Stimulated activated CD4-positive, alpha-beta T cell treated with anti-CD3 and anti-CD28 coated beads, Interleukin-2, amount 100 ng/mL, for 24 hours (primary cell): ENCODE measurements at places on chromosomes 3 and 15.
A peak's percentile ranks its signal among the peaks of the same experiment; 100 is the strongest.

DNA sequence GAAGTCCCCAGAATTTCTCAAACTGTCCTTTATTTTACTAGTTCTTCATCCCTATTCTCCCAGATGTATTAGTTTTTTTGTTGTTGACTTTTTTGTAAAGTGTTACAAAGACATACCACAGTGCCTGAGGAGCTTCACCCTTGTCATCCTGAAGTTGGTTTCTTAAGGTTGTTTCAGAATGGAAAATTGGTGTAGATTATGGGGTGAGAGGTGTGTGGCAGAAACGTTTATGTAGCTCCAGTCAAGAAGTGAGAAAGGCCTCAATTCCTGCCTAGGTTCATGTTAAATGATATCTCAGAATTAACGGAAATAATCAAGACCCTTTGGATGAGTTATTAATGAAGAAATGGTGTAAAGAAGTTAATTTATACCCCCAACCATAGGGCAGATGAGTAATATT, 6.8 kb downstream of the EDEM1 start:
- DNase-seq = no peak

DNA sequence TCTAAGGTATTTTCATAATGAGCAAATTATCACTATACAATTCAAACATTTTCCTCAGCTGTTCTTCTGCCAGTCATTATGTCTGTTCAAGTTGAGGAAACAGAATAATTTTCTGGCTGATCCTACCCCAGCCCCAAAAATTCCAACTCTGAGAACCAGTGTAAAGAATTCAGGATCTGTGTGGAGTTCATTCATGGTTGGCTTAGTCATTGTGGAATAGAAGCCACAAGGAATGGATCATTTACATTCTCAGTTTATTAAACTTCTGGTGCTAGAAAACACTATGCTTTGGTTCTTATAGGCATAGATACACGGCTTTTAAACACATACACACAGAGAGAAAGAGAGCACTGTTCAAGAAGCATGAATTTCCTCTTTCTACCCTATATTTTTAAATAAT, 134.6 kb downstream of the CMSS1 start:
- DNase-seq = no peak

DNA sequence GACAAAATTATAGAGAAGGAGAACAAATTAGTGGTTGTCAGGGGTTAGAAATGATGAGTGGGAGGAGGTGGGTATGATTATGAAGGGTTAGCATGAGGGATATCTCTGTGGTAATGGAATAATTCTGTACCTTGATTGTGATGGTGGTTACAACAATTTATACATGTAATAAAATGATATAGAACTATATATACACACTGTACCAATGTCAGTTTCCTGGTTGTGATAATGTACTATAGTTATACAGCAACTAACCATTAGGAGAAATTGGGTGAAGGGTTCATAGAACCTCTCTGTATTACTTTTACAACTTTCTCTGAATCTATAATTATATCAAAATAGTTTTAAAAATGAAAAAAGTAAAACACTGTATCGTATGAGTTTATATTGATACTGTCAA, 148.1 kb downstream of the ZNF621 start:
- no peak for DNase-seq

DNA sequence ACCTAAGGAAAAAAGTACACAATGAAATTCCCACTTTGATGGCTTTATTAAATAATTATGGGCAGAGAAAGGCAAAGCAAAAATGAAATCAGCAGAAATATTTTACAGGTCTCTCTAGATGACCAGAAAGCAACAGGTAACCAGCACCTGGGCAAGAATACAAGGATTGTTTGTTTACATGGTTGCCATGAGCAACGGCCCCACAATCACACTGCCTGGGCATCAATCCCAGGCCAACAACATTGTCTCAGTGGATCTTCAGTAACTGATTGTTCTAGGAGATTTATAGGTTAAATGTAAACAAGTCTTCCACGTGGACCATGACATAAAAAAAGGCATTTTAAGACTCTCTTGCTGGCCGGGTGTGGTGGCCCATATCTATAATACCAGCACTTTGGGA, 82.6 kb downstream of the PDZRN3 start:
- no peak for DNase-seq

DNA sequence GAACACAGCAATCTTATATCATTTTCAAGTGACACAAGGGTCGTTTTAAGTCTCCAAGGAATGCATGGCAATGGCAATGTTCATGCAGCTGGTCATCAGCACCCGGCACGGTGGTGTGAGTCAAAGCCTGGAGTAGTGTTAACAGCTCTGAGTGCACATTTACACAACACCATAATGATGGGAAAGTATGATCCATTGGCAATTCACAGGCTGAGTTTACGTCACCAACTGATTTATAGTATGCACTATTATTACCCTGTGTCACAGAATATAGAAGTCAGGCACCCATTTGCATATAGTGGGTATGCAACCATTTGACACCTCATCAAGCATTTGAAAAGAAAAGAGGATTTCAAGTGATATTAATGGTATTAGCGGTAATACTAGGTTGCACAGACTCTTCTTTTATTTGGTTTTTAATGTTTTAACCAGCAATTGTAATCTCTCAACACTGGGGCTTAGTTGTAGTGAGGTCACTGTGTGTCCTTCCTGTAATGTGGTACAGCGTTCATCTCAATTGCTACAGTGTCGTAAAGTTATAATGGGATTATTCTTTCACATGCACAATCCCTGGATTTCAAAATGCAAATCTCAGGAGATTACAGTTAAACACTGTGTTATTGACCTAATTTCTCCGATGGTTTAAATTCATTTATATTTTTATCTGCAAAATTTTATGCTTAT, 113.8 kb downstream of the C3orf38 start:
- DNase-seq = no peak

GRCh38 chr15:89370978-89371227, 36.3 kb upstream of the POLG start:
- DNase-seq = no peak

- DNase-seq = no peak
Measured at GRCh38 chr3:134216191-134216764, 34.4 kb downstream of the RYK start.

GRCh38 chr3:177982034-177982433, 554.2 kb upstream of the KCNMB2 start:
- no peak for DNase-seq

GRCh38 chr3:54071601-54072000, 50.8 kb upstream of the CACNA2D3 start:
- DNase-seq = no peak

- no peak for DNase-seq
Measured at GRCh38 chr3:181704421-181705085, 7.2 kb upstream of the SOX2 start.

DNA sequence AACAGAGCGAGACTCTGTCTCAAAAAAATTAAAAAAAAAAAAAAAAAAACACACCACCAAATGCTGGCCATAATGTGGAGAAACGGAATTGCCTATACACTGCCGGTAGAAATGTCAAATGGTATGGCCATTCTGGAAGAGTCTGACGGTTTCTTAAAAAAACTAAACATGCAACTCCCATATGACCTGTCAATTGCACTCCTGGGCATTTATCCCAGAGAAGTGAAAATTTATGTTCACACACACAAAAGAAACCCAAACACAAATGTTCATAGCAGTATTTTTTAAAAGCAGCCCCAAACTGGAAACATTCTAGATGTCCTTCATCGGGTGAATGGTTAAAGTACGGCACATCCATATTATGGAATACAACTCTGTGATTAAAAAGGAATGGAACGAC, 66.1 kb downstream of the LRIG1 start:
- DNase-seq = no peak

DNA sequence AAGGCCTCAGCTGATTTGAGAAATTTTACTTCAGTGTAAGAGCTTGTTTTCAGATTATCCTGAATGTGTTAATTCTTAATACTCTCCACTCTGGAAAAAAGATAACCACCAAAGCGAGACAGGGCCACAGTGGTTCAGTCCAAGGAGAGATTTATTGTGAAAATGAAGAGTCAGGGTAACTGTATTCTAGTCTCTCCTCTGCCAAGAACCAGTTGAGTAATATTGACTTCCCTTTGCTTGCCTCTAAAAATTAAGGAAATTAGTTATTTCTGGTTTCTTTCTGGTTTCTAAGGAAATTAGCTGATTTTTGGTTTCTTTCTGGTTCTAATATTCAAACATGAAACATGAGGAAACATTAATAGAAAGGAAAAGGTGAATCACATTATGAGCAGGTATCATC, 34.9 kb downstream of the PPP1R2 start:
- DNase-seq = no peak

DNA sequence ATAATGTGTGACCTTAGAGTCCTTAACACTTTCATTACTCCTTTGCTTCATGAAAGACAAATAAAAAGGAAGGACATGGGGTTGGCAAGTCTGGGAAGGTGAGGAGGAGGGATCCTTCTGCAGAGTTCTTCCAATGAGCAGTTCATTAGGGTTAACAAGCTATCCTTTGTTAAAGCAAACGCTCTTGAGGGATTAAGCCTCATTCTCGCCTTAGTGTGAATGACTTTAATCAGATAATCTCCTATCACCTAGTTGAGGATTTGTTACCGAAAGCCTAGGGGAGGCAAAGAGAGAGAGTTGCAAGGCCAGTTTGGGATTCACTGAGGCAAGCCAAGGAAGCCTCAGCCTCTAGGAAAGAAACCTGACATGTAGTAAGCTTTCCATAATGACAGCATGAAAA, 7.4 kb upstream of the MBNL1 start:
- no peak for DNase-seq

DNA sequence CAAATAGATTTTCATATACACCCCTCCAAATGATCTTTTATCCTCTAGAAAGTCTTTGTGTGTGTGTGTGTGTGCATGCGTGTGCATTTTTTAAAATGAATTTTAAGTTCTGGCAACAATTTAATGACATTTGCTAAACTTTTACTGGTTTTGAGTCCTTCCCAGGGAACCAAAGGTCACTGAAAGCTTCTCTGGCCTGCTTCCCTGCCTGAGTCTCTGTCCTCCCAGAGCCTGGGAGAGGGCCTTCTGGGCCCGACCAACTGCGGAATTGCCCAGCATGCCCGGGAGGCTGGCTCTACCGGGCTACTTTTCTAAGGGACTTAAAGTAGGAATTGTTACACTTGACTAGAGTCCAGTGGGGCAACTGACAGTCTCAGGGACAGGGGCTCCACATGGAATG, 7.4 kb upstream of the RBPMS2 start:
- no peak for DNase-seq

GRCh38 chr15:92817339-92817886, 82.7 kb upstream of the CHD2 start:
- DNase-seq = no peak

- DNase-seq = no peak
Measured at GRCh38 chr3:66789580-66790237, 208.4 kb upstream of the KBTBD8 start.

GRCh38 chr15:69305933-69306568, 7.3 kb downstream of the PAQR5 start:
- DNase-seq = no peak

DNA sequence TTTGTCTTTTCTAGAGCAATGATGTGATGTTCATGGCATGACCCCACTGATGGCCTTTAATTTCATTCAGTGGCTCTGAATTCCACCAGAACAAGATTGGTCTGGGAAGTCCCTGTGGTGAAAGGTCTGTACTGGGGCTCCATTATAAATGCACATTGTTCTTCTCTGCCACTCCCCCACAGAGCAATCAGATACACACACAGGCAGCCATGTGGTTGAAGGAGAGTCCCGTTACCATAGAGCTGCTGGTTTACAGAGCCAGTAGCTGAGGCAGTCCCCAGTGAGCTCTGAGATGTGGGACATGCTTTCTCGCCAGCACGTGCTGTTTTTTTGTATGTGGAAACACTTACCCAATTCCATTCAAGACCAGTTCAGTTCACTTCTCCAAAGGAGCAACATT, 172.7 kb upstream of the TRIM42 start:
- DNase-seq = no peak

GRCh38 chr15:65558336-65558735, 28.1 kb downstream of the HACD3 start:
- DNase-seq = no peak

DNA sequence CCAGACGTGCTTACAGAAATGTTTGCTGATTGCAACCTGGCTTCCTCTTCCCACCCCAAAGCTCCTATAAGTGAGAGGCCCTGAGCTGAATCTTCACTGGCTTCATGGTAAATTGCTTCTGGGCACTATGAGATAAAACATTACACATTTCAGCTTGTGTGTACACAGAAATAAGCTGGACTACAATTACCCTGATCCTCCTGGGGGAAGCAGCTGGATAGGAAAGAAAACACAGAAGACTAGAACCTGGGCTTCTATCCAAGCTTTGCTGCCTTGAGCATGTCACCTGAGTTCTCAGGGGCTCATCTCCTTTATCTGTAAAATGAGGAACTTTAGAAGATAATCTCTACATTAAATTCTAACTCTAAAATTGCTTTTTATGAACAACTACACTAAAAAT, 40.3 kb downstream of the THBS1 start:
- DNase-seq = no peak

GRCh38 chr15:88834211-88834812, 31.1 kb downstream of the ACAN start:
- DNase-seq = peak; percentile 24

GRCh38 chr3:50982540-50983325, 308.0 kb downstream of the DOCK3 start:
- DNase-seq = no peak

- no peak for DNase-seq
Measured at GRCh38 chr15:74228723-74229081, 7.4 kb upstream of the CCDC33 start.

DNA sequence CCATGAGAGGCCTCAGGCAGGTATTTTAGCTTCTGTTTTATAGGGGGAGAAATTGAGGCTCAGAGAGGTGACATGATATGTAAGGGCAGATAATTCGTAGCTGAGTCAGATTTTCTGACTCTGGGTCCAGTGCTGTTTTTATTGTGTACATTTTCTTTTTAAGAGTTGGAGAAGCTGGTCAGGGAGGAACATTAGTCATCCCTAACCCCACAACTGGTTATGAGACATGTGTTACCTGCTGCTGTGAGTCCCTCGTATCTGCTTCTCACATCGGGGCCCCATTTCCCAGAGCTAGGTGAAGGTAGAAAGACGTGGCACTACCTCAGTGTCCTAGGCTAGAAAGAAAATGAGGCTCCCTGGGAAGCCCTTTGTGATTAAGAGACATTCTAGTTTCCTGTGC, 28.6 kb downstream of the GALNT15 start:
- DNase-seq = no peak

DNA sequence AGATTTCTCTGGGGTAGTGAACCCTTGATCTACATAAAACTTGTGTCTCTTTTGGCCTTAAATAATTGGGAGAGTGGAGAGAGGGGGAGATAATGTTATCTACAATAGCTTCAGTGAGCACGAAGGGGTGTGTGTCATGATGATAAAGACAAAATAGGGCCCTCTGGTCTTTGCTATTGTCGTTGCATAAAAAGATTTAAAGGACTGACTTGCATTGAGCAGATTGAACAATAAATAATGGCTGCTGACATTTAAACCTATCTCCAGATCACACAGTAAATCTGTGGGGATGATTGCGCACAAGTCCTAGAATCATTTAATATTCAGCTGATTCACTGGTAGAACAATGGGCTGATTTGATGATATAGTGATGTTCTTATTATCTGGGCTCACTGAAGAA, 71.3 kb upstream of the GAP43 start:
- no peak for DNase-seq
